NCI-H187 treated with DMSO at 0.1 percent for 48 hours (cell line): ENCODE measurements at places on chromosomes 1 and 21.

DNA sequence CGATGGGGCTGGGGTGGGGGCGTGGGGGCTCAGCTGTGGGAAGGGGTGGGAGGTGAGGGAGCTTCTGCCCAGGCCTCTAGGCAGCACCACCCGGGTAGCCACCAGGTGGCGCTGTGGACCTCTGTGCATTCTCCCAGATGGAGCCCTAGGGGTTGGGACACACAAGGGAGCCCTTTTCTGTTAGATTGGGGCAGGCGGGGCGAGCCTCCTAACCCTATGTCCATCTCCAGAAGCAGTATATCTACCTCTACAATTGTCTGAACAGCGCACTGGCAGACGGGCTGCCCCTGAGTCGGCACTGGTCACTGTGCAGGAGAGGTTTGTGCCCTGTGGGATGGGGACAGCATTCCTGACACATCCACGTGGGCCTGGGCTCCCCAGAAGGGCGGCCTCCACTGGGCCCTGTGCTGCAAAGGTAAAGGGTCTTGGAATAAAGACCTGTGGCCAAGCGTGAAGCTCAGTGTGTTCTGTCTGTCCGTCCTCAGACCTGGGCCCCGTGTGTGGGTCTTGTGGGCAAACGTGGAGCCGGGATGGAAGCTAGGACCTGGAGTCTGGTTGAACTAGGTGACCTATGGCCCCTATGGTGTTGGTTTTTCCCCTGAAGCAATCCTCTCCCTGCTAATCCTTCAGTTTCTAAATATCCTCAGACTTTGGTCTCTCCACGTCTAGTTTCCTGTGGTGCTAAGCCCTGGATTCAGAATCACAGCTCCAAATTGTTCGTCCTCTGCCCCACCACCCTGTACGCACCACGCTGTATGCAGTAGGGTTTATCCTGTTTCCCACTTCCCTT lies 4.4 kb upstream of the LGR6 start:
- DNase-seq = peak; percentile 62

DNA sequence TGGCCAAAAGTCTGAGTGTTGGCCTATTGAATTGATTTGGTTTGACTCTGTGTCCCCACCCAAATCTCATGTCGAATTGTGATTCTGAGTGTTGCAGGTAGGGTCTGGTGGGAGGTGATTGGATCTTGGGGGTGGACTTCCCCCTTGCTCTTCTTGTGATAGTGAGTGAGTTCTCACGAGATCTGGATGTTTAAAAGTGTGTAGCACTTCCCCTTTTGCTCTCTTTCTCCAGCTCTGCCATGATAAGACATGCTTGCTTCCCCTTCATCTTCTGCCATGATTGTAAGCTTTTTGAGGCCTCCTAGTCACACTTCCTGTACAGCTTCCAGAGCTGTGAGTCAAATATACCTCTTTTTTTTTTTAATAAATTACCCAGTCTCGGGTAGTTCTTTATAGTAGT lies 297.1 kb upstream of the ZRANB2 start:
- no peak for DNase-seq

GRCh38 chr1:185645162-185645640 lies 89.0 kb upstream of the HMCN1 start:
- DNase-seq = no peak

DNA sequence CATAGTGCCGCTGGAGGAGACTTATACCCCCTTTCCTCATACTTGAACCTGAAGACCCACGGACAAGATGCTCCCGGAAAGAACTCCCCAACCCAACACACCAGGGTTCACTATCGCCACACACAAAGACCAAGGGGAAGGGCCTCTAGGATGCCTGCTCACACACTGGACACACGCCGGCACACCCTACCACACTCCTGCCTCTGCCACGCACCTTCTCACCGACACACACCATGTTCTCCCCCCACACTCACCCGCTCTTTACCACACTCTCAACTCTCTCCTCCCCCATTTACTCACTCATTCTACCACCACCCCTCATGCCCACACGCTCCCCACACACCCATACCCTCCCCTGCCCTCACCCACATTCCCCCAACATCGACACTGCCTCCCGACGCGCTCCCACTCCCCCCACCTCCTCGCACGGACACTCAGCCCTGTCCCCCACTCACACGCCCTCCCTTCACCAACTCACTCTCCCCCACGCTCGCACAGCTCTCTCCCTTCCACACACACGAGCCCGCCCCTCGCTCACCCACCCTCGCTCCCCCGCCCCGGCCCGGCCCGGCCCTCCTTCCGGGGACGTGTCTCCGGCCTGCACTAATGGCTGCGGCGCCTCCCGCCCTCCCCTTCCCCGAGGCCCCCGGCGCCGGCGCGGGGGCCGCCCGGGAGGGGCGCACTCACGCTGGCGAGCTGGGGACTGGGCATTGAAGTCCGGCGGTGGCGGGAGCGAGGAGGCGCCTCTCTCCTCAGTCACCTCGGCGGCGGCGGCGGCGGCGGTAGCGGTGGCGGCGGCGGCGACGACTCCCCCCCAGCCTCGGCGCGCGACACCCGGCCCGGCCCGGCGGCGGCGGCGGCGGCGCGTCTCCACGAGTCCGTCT lies 626 bp downstream of the PTP4A2 start:
- DNase-seq = no peak
